A549 treated with Mapracorat at 1 μM for 4 hours (cell line): ENCODE measurements at places on chromosomes 2 and 18. TPM values are rescaled to one million over a fixed set of nuclear protein-coding genes. Genes with fewer than 3 reads are reported as not detected.

C2orf42 gene
- 5.5 to 8.9 TPM (median 7.5 TPM) in 5 replicates for total RNA-seq

ADAM23 gene
- 8.4 to 10.2 TPM (median 9.2 TPM) in 5 replicates for total RNA-seq

EVA1A gene
- total RNA-seq: 7.8 to 14.0 TPM (median 9.1 TPM) in 5 replicates

C2orf80 gene
- total RNA-seq: not detected in 5 replicates

GPR45 gene
- total RNA-seq: not detected in 5 replicates

CDH2 gene
- 33.8 to 49.4 TPM (median 45.3 TPM) in 5 replicates for total RNA-seq

ATP8B1 gene
- total RNA-seq: 6.4 to 9.5 TPM (median 6.8 TPM) in 5 replicates

AKAIN1 gene
- not detected in 5 replicates for total RNA-seq

KDSR gene
- 33.5 to 44.2 TPM (median 40.9 TPM) in 5 replicates for total RNA-seq
